ENCODE measurements at places on chromosomes 7 and 10. TPM values are rescaled to one million over a fixed set of nuclear protein-coding genes. Genes with fewer than 3 reads are reported as not detected.

FAM13C gene
- total RNA-seq, result 9.6 TPM

SFMBT2 gene
- 1.6 TPM for total RNA-seq

ABCB1 gene
- 3.9 TPM for total RNA-seq

SLC26A5 gene
- total RNA-seq, result not detected

FOXI2 gene
- not detected for total RNA-seq

ITPRID1 gene
- not detected for total RNA-seq

AGAP4 gene
- 76.1 TPM for total RNA-seq

DNA sequence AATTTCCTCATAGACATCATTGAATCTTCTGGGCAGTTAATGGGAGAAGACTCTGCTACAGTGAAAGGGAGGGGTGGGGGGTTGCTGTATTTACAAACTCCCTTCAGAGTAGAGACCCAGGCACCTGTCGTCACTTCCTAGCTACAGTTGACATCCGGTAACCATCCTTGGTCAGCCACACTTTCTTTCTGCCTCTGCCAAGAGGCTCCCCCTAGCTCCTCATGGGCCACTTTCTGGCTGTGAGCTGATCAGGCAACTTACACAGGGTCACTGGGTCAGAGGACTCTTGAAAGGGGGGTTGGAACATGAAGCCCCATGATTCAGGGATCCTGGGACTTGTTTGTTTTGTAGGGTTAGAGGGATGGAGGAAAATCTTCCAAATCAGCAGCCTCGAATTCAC is 1.2 kb downstream of the TECPR1 start:
- H3K4me1 ChIP-seq, result peaks cover 46% of the 10 kb centered on the region
- H3K36me3 ChIP-seq, result no peaks in the 10 kb centered on the region
- no peaks in the 10 kb centered on the region for H3K27me3 ChIP-seq
- H3K4me3 ChIP-seq, result no peak overlapping the region
- no peak for DNase-seq
- H3K27ac ChIP-seq, result peak overlapping the region; percentile 86

GRCh38 chr10:116247691-116248090 is 25.3 kb downstream of the GFRA1 start:
- DNase-seq, result no peak
- H3K27me3 ChIP-seq, result no peaks in the 10 kb centered on the region
- no peak overlapping the region for H3K4me3 ChIP-seq
- peaks cover 9% of the 10 kb centered on the region for H3K4me1 ChIP-seq
- no peaks in the 10 kb centered on the region for H3K36me3 ChIP-seq

GRCh38 chr7:97973206-97973658 is 16.8 kb downstream of the OCM2 start:
- no peaks in the 10 kb centered on the region for H3K27me3 ChIP-seq
- H3K4me1 ChIP-seq, result peaks cover 26% of the 10 kb centered on the region
- peak; percentile 94 for DNase-seq
- no peaks in the 10 kb centered on the region for H3K36me3 ChIP-seq
- H3K27ac ChIP-seq, result no peak overlapping the region
- H3K4me3 ChIP-seq, result peak overlapping the region; percentile 89

DNA sequence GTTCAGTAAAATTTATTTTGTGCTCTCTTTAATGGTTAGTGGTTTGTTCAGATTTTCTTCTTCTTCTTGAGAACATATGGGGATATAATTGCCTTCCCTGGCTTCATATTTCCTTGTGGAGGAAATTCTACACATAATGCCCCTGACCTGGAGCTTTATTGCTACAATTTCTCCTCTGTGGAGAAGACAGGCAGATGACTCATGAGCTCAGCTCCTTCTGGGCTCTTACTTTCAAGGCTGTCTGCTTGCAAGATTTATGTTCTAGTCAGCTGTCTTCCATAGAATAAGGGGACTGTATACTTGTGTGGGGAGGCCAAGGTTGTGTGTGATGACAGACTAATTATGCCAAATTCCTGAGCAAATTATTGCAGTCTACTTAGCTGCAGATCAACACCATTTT is 1.6 kb downstream of the LRRD1 start:
- H3K4me1 ChIP-seq, result peaks cover 3% of the 10 kb centered on the region
- H3K27ac ChIP-seq, result no peak overlapping the region
- no peak for DNase-seq
- H3K4me3 ChIP-seq, result no peak overlapping the region
- no peaks in the 10 kb centered on the region for H3K27me3 ChIP-seq

- DNase-seq, result no peak
- H3K27ac ChIP-seq, result no peak overlapping the region
- no peaks in the 10 kb centered on the region for H3K36me3 ChIP-seq
- no peaks in the 10 kb centered on the region for H3K27me3 ChIP-seq
- H3K4me1 ChIP-seq, result peaks cover under 1% of the 10 kb centered on the region
Measured at GRCh38 chr10:23075672-23076071, 19.7 kb upstream of the MSRB2 start.

GRCh38 chr10:102279104-102279503 is 33.8 kb downstream of the GBF1 start:
- no peaks in the 10 kb centered on the region for H3K36me3 ChIP-seq
- H3K4me1 ChIP-seq, result peaks cover 21% of the 10 kb centered on the region

DNA sequence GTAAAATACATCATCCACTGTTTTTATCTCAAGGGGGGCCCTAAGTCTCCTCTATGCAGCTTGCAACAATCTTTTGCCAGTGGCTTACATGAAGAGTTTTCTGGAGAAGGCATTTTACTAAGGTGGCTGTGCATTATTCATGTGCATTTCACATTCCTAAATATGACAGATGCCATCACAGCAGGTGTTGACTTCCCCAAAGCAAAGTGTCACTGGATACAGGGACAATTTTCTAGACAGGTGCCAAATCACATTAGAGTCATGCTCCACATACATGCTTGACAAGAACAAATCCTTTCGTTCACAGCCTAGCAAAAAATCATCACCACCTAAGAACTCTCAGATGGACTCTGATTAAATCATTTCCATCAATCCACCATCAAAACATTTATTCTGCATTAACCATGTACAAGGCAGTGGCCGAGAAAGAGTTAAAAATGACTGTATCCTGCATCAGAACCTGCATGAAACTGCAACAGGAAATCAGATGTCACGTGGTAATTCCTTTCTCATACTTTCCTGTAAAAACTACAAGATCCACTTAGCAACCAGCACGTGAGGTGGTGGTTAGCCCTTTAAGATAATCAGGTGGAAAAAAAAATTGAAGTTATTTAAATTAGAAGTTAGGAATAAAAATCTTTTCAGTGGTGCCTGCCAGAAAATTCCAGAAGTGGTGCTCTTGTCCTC is 88.2 kb upstream of the AFAP1L2 start:
- H3K36me3 ChIP-seq, result no peaks in the 10 kb centered on the region
- no peak overlapping the region for H3K27ac ChIP-seq

- no peaks in the 10 kb centered on the region for H3K27me3 ChIP-seq
- H3K36me3 ChIP-seq, result no peaks in the 10 kb centered on the region
- no peak overlapping the region for H3K4me3 ChIP-seq
- no peak overlapping the region for H3K27ac ChIP-seq
Measured at GRCh38 chr7:2019711-2020511, 212.8 kb downstream of the MAD1L1 start.

DNA sequence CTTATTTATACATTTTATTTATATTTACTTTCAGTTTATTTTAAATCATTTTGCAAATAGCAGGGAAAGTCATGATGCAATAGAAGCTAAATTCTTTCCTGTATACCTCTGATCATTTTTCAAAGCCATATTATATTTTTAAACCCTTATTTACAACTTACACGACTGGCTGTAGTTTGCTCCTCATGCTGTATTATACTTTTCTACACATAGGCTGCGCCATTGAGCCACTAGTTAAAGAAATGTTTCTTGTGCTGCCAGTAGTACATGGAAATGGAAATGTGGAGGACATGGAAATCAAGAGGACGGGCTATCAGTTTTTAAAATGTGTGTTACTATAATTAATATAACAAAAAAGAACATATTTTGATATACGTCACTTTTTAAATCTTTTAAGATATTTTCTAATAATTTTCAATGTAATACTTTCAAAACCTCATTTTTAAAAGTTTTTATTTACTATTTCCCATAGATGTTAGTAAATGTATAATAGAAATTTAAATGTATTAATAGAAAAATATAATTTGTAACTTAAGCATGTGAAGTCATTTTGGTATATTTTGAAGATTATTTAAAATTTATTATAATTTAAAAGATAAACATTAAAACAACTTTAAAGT is 118.5 kb downstream of the VTI1A start:
- peaks cover 24% of the 10 kb centered on the region for H3K4me1 ChIP-seq
- no peaks in the 10 kb centered on the region for H3K27me3 ChIP-seq
- no peak overlapping the region for H3K27ac ChIP-seq
- peak; percentile 51 for DNase-seq
- no peak overlapping the region for H3K4me3 ChIP-seq

DNA sequence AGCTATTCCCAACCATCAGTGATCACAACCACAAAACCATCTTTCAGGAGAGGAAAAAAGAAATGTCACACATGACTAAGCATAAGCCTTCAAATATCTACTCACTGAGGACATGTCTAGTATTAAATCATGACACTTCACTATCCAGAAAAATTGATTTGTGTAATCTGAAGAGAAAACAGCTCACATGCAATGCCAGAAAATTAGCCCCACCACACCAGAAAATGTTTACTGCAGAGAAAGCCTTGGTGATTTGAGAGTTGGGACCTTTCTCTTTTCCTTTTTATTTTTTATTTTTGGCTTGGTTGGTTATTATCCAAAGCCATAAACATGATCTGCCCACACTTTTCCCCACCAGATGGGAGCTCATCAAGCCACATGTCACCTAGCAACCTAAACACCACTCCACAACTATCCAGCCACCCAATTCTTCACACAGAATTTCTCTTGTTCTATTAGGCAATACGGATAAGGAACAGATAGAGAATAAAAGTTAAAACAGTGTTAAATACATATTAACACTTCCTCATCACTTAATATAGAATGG is 3.1 kb downstream of the PARD3 start:
- H3K4me1 ChIP-seq, result peaks cover 58% of the 10 kb centered on the region
- no peak for DNase-seq
- peak overlapping the region; percentile 93 for H3K27ac ChIP-seq
- H3K36me3 ChIP-seq, result no peaks in the 10 kb centered on the region
- H3K4me3 ChIP-seq, result no peak overlapping the region

DNA sequence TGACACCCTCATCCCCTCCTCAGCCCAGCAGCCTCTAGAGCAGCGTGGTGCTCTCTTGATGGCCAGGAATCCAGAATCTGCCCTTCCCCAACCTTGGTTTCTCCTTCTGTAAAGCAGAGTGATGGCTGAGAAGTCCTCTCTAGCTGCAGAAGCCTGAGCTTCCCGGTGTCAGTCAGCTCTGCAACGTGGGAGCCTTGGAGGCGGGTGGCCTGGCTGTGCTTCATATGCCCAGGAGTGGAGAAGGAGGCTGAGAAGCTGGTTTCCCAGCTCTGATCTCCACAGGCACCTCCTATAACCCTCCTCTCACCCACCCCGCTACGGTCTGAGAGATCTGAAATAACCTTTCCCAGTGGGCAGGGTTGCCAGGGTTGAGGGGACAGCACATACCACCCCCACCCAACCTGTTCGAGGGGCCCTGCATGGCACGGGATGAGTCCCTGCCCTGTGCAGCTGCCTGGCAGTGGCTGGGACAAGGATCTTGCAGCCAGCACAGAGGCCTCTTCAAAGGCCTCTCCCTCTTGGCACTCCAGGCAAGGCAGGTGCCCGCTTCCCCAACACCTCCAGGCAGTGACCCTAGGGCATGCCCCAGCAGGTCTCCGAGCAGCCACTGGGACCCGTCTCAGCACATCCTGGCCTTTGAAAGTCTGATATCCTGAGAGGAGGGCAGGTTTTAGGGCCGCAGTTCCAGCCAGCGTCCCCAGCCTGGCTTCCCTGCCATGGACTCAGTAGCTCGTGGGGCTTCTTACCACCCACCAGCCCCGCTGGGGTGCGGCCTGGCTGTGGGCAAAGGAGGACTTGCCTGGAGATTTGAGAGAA is 18.3 kb upstream of the SLC29A3 start:
- no peaks in the 10 kb centered on the region for H3K36me3 ChIP-seq
- no peaks in the 10 kb centered on the region for H3K4me1 ChIP-seq
- H3K27ac ChIP-seq, result no peak overlapping the region
- DNase-seq, result no peak
- H3K4me3 ChIP-seq, result no peak overlapping the region
- H3K27me3 ChIP-seq, result no peaks in the 10 kb centered on the region

DNA sequence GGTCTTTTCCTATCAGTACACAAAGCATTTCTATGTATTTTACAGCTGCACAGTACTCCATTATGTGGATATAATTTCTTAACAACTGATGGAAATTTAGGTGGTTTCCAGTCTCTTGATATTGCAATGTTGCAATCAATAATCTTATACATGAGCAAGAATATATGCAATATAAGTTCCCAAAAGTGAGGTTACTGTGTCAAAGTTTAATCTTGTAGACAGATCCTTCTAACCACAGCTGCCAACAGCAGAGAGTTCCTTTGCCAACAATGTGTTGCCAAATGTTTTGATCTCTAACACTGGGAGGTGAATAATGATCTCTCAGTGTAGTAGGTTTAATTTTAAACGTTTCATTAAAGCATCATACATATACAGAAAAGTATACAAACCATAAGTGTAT is 54.5 kb downstream of the CUL2 start:
- H3K36me3 ChIP-seq, result peaks cover 14% of the 10 kb centered on the region
- H3K27ac ChIP-seq, result no peak overlapping the region
- no peaks in the 10 kb centered on the region for H3K4me1 ChIP-seq
- no peak overlapping the region for H3K4me3 ChIP-seq

GRCh38 chr10:79402625-79402946 is 42.8 kb downstream of the ZCCHC24 start:
- DNase-seq, result no peak
- no peaks in the 10 kb centered on the region for H3K36me3 ChIP-seq
- H3K4me1 ChIP-seq, result peaks cover 27% of the 10 kb centered on the region
- H3K4me3 ChIP-seq, result no peak overlapping the region
- peak overlapping the region; percentile 24 for H3K27ac ChIP-seq
